ENCODE measurements at places on chromosomes 2 and 18.

DNA sequence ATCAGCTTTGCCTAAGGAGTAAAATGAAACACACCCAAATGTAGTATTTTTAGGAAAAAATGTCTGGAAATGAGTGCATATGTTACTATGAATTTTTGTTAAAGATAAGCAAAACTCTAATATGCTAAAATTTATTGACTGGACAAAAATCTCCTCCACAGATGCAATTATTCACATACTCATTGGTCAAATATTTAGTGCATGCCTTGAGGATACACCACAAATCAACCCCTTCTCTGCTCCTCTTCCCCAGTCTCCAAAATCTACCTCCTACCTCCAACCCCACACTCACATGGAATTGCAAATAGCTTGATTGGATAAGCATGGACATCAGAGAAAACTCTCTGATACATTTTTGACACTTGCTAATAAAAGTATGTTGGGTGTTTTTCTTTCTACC is 95.6 kb upstream of the CDC42EP3 start:
- DNase-seq, result peak; percentile 64

DNA sequence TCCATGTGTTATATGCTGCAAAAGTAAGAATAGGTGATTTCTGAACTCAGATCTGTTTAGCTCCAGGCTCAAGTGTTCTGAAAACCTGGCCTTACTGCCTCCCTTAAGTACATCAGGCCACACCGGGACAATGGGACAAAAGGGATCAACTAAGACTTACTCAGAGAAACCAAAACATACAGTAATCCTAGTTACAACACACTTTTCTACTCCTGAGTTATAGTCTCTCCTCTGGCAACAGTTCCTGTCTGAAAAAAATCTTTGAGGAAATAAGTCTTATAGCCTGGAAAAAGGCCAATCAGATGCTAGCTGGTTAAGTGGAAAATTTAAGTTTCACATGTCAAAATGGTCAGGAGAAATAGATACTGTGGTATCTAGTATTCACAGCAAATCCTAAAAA is 5.6 kb downstream of the METTL5 start:
- DNase-seq, result peak; percentile 44

- DNase-seq, result no peak
Observed at GRCh38 chr2:2324565-2325101, 6.4 kb downstream of the MYT1L start.

DNA sequence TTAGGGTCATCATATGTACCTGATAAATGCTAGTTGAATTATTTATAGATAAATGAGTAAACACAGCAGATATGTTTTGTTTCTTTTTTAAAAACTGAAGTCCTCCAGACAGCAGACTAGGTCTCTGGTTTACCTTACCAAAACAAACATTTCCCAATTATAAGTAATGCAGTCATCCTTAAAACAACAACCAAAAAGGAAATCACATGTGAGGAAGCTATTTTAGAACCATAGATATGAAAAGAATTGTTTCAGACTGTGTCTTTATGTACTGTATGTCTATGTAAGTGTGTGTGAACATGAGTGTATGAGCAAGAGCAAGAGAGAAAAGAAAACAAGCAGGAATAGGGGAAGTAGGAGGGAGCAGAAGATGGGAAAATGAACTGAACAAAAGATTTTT is 441.0 kb downstream of the CPS1 start:
- DNase-seq, result no peak

GRCh38 chr2:21415234-21415633 is 291.5 kb downstream of the TDRD15 start:
- DNase-seq, result no peak

DNA sequence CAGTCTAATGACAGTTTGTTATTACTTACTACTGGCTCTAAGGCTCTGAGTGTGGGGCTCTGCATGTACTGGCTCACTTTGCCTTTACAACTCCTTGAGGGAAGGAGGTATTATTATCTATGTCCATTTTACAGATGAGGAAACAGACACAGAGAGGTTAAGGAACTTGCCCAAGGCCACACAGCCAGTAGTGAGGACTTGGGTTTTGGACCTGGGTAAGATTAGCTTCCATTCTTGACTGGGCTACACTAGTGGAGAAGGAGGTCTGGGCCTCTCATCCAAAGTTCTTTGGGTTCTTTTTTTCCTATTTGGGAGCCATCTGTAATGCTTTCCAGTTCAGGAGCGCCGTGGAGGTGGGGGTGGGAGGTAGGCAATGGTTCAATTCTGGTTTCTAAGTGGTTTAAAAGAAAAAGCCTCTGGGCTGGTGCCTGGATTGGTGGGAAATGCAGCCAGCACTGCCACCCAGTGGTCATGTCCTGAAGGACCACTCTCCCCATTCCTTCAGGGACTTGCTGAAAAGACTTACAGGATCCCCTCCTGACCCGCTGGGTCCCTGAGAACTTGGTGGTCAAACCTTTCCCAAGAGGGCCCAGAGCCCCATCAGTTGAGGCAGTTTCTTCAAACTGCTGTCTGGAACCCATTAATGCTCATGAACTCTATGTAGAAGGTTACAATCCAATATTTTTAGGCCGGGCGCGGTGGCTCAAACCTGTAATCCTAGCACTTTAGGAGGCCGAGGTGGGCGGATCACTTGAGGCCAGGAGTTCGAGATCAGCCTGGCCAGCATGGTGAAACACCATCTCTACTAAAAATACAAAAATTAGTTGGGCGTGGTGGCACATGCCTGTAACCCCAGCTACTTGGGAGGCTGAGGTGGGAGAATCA is 38.6 kb upstream of the NOTO start:
- DNase-seq, result peak; percentile 76

- no peak for DNase-seq
Observed at GRCh38 chr2:230158468-230158867, 61.3 kb downstream of the SP110 start.

GRCh38 chr2:208386541-208386940 is 20.1 kb upstream of the PTH2R start:
- DNase-seq, result no peak

DNA sequence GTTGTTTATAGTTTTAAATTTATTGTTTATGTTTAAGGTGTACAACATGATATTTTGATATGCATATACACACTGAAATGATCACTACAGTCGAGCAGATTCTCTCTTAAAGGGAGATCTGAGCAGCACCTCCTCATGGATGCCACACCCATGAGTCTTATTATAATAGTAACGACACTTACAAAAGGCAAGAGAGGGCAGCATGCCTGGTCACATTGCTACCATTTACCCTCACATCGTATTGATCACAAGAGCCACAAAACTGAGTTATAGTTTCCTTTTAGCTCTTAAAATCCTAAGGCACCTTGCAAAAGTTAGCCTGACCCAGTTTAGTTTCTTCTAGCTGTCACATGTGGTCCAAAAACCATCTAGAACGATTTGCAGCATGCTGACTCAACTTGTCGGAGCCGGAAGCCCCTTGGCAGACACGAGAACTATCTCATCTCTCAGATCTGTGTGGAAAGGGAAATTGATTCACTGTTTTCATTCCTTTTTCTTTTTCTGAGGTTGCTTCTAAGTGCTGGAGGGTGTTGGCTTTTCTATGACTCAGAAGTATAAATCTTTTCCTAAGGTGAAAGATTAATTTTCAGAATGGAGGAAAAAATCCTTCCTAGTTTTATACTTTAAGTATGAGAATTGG is 85.3 kb downstream of the CDC42EP3 start:
- peak; percentile 96 for DNase-seq

DNA sequence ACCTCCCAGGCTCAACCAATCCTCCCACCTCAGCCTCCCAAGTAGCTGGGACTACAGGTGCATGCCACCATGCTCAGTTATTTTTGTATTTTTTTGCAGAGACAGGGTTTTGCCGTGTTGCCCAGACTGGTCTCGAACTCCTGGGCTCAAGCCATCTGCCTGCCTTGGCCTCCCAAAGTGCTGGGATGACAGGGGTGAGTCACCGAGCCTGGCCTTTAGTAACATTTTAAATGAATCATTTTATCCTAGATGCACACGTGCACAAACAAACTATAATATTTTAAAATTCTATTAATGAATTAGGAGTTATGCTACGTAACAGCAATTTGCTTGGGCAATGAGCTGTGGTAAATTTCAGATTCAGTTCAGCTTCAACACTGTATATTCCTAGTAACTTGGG is 862.5 kb upstream of the ID2 start:
- peak; percentile 28 for DNase-seq

GRCh38 chr2:74685408-74685807 is 31.4 kb downstream of the SEMA4F start:
- peak; percentile 55 for DNase-seq

GRCh38 chr18:37443325-37444055 is 122.1 kb downstream of the CELF4 start:
- DNase-seq, result no peak

GRCh38 chr2:162766092-162766491 is 72.5 kb downstream of the KCNH7 start:
- no peak for DNase-seq

DNA sequence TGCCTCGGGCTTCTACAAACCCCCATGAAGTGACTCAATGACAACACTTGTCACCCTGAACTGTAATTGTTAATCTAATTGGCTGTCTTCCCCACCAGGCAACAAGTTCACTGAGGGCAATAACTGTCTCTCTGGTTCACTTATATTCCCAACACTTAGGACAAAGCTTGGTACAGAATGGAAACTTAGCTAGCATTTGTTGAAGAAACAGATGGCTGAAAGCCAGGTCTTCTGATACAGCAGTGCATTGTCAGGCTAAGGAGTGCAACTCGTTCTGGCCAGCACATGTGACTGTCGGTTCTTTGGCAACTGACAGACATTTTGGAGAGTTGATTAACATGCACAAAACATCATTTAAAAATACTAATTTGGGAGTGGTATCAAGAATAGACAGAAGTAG is 14.6 kb upstream of the DNAJC27 start:
- DNase-seq, result no peak

GRCh38 chr2:39689876-39690275 is 24.2 kb downstream of the TMEM178A start:
- DNase-seq, result no peak

GRCh38 chr2:19078709-19079108 is 279.7 kb downstream of the OSR1 start:
- no peak for DNase-seq

DNA sequence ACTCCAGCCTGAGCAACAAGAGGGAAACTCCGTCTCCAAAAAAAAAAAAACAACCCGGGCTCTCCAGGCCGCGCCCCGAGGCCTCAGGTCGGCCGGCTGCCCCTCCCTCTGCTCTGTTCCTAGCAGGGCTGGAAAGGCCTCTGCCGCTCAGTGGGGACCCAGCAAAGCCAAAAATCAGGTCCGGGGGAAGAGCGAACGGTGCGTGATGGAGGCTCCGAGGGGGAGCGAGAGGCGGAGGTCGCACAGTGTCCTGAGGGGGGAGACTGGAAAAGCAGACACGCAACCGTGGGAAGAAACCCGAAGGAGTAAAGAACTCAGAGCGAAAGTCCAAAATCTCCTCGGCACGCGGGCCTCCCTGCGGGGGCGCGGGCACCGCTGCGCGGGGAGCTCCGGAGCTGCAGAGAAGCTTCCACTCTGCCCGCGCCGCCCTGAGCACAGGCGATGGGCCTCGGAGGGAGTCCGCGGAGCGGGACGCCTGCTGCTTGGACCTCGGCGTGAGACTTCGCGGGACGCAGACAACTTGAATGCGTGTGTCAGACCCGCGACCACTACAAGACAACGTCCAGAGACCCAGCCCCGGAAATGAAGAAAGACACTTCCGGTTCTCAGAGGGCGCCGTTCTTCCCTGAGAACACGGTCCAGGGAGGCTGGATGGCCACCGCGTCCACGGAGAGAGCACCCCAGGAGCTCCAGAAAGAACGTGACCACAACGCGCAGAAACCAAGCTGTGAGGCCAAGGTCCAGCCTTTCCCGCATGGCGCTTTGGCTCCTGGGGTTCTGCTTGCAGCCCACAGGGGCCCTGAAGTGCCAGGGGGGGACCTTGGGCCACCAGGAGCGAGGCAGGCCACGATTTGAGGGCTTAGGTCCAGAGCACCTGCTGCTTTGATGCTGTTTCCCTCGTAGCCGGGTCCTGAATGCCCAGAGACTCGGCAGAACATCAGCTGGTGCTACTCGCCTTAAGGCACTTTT is 219.8 kb downstream of the DPP10 start:
- DNase-seq, result no peak

- DNase-seq, result no peak
Observed at GRCh38 chr2:105385731-105386540, 12.9 kb downstream of the FHL2 start.

Data from EH (cell line).